ENCODE measurements at places on chromosomes 1 and 21.

DNA sequence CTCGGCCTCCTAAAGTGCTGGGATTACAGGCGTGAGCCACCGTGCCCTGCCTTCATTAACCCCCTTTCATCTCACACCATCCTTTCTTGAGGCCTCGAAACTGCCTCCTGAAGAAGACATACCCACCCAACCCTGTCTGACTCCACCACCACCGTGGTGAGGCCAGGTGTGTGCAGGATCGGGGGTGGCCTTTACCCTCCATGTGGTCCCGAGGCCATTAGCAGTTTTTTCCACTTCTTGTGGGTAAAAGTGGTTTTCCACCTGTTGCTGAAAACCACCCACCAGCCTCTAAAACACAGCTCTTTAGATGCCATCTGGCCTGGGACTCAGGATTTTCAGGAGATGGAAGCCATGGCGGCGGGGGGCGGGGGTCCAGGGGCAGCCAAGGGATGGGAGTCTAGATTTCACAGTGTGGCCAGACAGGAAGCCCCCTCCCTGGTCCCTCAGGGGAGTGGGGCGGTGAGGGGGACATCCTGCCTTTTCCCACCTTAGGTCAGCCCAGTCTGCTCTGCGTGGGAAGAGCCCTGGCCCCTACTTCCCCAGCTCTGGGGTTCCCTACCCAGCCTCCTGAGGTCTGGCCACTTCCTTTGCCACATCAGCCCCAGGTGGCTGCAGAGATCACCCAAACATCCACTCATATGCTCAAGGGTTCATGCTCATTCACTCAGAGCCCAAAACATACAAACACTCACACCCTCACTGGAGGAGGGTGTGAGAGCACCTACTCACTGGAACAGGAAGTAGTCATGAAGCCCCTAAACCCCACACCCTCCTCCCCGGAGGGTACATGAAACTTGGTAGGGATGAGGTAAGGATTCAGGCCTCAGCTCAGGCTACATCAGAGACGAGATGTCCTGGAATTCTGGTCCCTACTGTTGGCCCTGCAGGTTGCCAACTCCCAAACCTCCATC lies 2.3 kb downstream of the FGR start:
- DNase-seq: no peak

DNA sequence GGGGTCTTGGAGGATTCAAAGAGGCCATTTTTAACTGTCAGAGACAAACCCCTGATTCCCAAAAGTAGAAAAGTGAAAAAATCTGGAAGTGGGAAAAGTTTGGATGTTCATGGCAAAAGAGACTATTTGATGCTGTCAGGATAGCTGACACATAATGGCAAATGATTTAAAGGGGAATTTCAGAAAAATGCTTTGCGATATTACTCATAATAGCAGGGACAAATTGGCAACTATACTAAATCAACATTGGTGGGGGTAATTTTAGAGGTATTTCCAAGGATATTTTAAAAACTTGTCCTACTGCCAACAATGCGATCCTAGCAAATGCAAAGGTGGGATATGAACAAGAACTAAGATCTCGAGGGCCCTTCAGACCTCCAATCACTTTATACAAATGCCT lies 5.3 kb upstream of the GSTM4 start:
- no peak for DNase-seq

DNA sequence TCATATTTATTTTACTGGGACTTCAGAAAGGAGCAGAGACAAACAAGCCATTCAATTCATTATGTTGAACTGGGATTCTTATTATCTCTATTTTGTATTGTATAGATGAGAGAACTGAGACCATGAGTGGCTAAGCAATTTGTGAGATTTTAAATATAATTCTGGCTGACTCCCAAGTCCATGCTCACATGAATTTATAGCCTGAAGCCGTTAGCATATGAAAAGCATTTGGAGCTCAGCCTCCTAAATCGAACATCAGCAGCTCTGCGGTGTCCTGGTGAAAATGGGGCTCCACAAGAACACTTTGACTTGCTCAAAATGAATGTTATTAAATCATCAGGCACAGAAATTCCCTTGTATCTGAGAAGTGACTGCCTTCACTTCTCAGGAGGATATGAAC lies 96.8 kb upstream of the DPT start:
- no peak for DNase-seq

DNA sequence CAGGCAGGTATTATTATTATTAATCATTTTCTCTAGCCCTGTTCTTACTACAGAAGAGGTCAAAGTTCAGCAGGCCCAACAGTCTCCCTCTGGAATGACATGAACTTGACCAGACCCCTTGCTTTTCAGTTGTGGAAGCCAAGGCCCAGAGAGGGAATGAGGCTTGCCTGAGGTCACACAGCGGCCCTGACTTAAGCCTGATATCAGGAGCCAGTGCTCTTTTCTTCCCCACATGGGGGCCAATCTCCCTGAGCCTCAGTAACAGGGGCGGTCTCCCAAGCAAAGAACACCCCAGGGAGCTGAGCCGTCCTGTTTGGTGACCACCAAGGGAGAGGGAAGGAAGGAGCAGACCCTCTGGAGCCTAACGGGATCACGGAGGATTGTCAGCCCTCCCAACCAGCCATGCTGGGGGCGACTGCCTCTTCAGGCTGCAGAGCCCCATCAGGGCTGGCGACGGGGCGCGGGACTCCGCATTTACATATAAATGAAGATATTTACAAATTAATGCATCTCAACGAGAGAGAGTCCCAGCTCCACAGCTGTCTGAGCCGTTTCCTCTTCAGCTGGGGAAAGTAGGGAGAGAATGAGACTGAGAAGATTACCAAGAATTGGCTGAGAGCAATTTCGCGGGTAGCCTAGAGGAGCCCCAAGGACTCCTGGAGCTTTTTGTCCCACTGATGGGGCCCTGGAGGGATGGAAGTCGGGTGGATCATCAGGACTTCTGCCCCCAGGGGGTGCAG lies 186.1 kb upstream of the KLHDC7A start:
- no peak for DNase-seq

GRCh38 chr1:23202263-23202749 lies 15.0 kb downstream of the HTR1D start:
- no peak for DNase-seq

DNA sequence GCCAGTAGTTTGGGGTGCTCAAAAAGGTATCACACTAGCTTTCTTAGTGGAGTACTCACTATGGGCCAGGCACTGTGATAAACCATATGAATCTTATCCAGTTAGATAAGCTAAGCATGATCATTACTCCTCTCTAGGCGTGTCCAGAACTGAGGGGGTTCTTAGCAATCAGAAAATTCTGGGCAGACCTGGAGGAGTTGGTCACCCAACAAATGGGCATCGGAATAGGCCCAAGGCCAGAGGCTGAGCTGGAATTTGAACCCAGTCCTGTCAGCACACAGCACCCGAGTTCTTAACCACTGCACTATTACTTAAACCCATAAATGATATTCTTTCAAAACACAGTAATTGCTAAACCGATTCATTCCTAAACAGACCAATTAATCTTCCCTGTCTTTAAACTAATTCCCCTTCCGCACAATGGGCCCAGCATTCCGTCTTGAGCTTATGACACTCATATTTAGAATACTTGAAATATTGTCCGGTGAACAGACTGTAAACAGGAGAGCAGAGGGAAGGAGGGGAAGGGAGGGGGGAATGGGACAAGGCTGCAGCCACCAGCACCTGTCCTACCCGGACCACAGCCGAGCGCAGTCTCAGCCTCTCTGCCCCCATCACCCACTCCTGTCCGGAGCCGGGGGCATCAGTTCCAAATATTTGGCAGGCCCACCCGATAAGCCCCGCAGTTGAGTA lies 113.0 kb upstream of the GADD45A start:
- DNase-seq: no peak

- peak; percentile 42 for DNase-seq
These were observed 124.6 kb downstream of the PEX14 start for GRCh38 chr1:10599194-10599861.

DNA sequence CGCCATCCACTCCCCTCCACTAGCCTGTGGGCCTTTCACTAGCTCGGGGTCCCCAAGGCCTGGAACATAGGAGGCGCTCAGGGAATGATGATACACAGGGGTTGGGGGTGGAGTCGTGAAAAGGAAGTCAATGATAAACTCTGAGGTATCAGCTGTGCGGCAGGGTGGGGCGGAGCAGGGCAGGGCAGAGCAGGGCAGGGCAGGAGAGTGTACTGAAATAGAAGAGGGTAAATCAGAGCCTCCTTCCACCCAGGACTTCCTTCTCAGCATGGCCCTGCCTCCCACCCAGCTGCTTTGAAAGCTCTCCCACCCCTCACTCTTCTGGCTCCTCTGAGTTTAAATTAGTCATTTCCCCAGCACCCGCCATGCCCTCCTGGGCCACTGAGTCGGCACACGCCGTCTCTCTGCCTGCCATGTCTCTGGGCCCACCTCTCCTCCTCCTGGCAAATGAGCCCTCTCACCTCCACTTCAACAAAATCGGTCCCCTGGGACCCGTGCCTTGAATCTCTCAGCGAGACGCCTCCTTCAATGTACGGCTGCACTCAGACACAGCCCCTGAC lies 16.9 kb downstream of the CAPZB start:
- DNase-seq: no peak

DNA sequence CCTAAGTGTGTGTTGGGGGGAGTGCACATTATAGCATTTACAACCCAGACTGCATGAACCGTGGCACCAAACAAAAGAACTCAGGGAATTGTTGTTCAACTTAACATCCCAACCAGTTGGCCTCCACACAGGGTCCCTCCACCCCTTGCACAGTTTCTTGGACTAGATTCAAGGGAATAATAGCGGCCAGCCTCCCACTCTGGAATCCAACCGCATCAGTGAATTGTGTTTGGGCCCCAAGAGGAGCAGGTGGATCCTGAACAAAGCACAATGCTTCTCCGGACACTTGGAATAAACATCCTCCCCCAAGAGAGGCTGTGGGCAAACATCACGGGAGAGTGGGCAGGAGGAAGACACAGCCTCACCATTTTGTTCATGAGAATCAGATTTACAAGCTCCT lies 18.2 kb downstream of the CD34 start:
- no peak for DNase-seq

DNA sequence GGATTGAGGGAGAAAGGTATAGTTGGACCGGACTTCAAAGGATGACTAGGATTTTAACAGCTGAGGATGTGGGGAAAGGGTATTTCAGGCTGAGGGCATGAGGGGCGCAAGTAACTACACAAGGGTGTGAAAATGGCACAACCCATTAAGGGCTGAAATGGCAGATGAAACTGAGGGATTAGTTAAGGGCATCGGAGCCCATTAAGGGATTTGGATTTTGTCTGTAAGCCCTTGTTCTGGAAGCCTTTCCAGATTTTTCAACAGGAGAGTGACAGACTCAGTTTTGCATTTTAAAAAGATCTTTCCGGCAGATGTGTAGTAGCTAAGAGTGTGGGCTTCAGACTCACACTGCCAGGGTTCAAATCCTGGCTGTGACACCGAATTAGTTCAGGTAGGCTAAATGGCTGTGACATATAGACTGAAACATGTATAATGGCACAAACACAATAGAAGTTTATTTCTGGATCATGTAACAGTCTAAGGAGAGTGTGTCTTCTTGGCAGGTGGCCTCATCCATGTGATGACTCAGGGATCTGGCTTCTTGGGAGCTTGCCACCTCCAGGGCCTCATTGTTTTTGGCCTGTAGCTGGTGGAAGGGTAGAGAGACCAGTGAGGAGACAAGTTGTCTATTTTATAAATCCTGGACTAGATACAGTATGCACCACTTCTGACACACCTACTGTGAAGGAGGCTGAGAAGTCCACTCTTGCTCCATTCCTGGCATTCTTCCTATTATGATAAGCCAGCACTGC lies 49.6 kb downstream of the UBE2T start:
- DNase-seq: peak; percentile 15

DNA sequence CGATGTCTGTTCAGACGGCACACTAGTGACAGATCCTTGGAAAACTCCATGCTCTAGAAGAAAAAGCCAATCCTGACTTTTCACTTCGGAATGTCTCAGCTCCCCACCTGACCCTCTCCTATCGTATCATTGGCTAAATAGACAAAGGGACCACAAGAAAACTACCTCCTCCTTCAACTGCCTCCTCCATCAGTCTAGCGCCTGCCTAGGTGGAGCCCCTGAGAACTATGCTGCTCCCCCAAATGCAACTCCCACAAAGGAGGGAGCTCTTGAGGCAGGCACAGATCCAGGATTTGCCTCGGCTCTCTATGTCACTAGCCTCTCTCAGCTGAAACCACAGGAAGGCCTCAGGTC lies 148.4 kb downstream of the TOMM20 start:
- DNase-seq: no peak

DNA sequence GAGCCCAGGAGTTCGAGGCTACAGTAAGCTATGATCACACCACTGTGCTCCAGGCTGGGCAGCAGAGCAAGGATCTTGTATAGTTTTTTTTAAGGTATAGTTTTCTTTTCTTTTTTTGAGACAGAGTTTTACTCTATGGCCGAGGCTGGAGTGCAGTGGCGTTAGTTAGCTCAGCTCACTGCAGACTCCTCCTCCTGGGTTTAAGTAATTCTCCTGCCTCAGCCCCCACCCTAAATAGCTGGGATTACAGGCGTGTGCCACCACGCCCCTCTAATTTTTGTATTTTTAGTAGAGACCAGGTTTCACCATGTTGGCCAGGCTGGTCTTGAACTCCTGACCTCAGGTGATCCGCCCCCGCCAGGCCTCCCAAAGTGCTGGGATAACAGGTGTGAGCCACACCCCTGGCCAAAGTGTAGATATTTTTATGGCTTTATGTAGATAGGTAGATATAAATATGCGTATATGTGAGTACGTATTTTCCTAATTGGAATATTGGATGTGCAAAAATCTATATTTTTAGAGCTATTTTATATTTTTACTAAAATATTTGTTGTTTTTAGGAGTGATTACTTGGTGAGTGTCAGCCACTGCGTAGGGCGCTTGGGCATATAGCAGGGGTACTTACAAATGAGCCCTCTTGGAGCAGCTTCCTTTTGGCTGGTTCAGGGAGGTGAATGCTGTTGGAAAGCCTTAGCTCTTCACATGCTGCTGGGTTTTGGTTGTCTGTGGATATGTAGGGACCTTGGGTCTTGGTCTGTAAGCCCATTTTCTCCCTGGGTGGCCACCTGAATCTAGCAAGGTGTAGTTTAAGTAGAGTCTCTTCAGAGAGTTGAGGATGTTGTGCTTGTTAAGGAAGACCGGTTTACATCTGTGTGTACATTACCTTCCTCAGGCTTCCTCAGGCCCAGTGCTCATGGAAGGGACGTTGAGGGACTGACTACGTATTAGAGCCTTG lies 9.5 kb downstream of the KDM4A start:
- no peak for DNase-seq

DNA sequence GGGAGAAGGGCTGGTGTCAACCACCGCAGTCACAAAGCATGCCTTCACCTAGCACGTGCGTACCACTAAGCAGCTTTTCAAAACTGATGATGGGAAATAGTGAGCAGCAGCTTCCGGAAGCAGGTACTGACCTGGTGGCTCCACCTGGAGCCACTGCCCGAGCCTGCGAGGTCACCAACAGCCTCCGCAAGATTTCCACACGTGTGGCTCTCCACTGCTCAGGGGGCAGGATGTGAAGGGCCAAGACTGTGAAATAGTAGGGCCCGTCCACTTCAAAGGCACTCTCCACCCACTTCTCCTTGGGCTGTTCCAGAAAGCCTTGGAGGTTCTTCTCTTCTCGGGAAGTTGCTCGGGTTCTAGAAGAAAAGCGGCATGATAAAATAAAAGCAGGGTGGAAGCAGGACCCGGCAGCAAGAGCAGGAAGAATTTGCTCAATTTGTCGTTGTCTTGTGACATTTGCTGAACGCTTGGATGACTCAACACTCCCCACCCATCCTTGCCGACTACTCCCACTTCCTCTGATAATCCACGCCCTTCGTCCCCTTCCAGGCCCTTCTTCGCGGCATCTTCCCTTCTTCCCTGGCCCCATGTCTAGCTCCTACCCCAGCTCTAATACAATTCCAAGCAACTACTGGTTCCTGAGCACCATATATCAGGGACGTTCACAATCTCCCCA lies 124.9 kb upstream of the IFFO2 start:
- DNase-seq: no peak
